ENCODE measurements at places on chromosomes 12 and 14. TPM values are rescaled to one million over a fixed set of nuclear protein-coding genes. Genes with fewer than 3 reads are reported as not detected.
A peak's percentile ranks its signal among the peaks of the same experiment; 100 is the strongest.

DNA sequence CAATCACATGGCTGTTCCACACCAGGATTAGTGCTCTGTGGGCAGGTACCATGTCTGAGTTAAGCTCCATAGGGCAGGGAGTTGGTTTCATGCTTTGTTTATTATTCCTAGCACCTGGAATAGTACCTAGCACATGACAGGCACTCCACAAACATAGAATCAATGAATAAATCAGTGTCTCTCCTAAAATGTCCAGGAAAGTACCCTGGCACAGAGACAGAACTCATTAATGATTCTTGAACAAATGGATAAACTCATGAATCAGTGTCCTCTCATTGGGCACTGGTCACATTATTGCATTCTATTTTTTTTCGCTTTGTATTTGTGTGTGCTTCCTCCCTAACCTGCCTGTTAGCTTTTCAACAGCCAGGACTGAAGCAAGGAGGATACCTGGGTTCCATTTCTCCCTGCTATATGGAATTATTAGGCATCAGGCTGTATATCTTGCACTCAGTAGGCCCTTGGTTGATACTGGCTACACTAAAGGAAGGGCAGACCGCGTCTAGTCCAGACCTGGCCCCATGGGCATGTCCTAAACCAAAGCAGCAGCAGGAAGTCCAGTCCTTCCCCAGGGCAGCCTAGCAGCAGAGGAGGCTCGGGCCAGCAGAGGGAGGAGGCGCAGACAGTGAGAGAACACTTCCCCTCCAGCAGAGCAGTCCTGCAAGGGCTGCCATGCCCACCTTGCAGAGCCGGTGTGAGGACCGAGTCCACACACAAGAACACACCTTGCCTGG, 18.4 kb downstream of the HDAC7 start:
- peak overlapping the region; percentile 8 for H3K27ac ChIP-seq
- H3K27me3 ChIP-seq = no peaks in the 10 kb centered on the region
- H3K4me3 ChIP-seq = no peak overlapping the region
- peaks cover 39% of the 10 kb centered on the region for H3K36me3 ChIP-seq

DNA sequence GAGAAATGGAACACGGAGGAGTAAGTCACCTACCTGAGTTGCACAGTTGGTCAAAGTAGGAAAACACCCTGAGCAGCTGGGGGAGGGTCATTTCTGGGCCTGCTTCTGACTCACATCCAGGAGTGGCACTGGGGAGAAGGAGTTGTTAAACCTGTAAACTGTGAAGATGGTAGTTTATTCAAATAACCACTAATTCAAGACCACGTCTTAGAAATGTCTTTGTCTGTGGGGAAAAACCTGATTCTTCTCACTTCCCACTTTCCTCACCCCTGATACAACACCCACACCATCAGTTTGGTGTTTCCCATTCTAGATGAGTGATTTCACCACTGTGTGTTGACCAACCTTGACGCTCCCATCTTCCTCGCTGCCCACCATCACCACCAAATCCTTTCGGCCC, 207.1 kb downstream of the ANO4 start:
- no peaks in the 10 kb centered on the region for H3K4me1 ChIP-seq
- H3K4me3 ChIP-seq = no peak overlapping the region
- H3K27ac ChIP-seq = no peak overlapping the region
- H3K27me3 ChIP-seq = no peaks in the 10 kb centered on the region

DNA sequence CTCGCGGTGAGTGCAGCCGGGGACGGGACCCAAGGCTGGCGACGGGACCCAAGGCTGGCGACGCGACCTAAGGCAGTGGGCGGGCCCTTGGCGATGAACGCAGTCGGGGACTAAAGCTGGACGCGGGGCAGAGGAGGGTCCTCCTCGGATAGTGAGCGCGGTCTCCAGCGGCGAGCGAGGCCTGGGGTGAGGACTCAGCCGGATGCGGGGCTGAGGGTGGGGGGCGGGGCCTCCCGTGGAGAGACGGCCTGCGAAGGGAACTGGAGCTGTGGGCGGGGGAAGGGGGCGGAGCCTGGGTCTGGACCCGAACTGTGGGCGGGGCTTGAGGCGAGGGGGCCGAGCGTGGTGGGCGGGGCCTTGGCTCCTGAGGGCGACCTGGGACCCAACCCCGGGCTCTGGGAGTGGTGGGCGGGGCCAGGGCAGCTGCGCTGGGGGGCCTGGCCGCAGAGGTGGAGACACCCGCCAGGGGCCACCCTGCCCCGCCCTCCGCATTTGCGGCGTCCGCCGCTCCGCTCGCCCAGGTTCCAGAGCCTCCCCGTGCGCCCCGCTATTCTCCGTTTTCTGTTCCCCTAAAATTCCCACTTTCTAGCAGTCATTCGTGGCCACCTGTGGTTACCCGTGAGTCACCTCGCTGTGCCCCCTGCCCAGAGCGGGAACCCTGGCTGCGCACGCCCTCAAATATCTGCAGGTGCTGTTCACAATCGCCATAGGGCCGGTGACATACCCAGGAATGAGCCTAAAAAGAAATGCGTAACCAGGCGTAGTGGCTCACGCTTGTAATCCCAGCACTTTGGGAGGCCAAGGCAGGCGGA, 508 bp upstream of the BRF1 start:
- peak overlapping the region; percentile 96 for H3K27ac ChIP-seq
- DNase-seq = peak; percentile 95
- no peaks in the 10 kb centered on the region for H3K36me3 ChIP-seq

DNA sequence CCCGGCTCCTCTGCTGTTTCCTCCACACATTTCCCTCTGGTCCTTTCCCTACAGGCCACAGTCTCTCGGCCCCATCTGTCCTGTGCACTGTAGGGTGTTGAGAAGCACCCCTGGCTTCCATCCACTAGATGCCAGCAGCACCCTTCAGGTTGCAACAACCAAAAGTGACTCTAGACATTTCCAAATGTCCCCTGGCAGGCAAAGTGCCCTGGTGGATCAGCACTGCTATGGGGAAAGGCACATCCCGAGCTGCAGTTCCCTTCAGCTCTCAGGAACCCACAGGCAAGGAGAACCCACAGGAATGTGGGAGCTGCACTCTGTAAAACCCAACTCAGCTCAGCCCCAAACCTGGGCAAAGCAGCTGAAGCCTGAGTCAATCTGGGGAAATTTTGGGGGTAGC, 77.0 kb downstream of the RBM19 start:
- no peaks in the 10 kb centered on the region for H3K4me1 ChIP-seq
- no peak for DNase-seq
- no peaks in the 10 kb centered on the region for H3K36me3 ChIP-seq
- no peaks in the 10 kb centered on the region for H3K27me3 ChIP-seq
- no peak overlapping the region for H3K27ac ChIP-seq
- no peak overlapping the region for H3K4me3 ChIP-seq

GRCh38 chr12:90209029-90209428, 500.4 kb upstream of the ATP2B1 start:
- no peak overlapping the region for H3K27ac ChIP-seq
- H3K27me3 ChIP-seq = no peaks in the 10 kb centered on the region
- H3K36me3 ChIP-seq = no peaks in the 10 kb centered on the region
- DNase-seq = no peak
- no peak overlapping the region for H3K4me3 ChIP-seq

BHLHE41 gene
- 15.0 TPM for total RNA-seq

GRCh38 chr12:113418213-113418879, 3.8 kb upstream of the SDSL start:
- H3K27ac ChIP-seq = no peak overlapping the region
- DNase-seq = peak; percentile 79

OAS2 gene
- total RNA-seq = 6.0 TPM

DNA sequence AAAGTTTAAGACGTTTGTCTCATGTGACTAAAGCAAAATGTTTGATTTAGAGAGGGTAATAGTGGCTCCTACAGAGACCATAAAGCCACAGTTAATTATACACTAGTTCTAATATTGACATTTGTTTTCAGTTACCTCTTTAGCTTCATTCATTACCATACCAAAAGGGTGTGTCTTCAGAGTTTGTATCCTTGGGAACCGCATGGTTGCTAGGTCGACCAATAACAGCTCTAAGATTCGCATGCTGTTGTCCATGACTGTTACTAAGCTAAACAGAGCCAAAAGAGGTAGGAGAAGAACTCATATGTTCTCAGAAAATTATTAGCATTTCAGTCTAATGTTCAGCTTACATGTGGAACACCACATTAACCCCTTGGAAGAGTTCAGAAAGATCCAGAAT, 36.2 kb upstream of the ETNK1 start:
- H3K27me3 ChIP-seq = no peaks in the 10 kb centered on the region
- H3K36me3 ChIP-seq = no peaks in the 10 kb centered on the region
- H3K4me3 ChIP-seq = no peak overlapping the region
- DNase-seq = no peak

CMA1 gene
- not detected for total RNA-seq

IL23A gene
- not detected for total RNA-seq

ACOT6 gene
- not detected for total RNA-seq

OLR1 gene
- total RNA-seq = 2.5 TPM

GRCh38 chr14:62117010-62117750, 355.0 kb downstream of the SNAPC1 start:
- no peak overlapping the region for H3K27ac ChIP-seq
- H3K27me3 ChIP-seq = peaks cover 8% of the 10 kb centered on the region
- H3K4me3 ChIP-seq = peak overlapping the region; percentile 14
- DNase-seq = peak; percentile 64
- peaks cover 12% of the 10 kb centered on the region for H3K4me1 ChIP-seq
- no peaks in the 10 kb centered on the region for H3K36me3 ChIP-seq

GRCh38 chr12:29644536-29645162, 139.1 kb downstream of the TMTC1 start:
- no peak overlapping the region for H3K27ac ChIP-seq
- peaks cover 9% of the 10 kb centered on the region for H3K36me3 ChIP-seq
- H3K27me3 ChIP-seq = no peaks in the 10 kb centered on the region
- DNase-seq = no peak
- no peak overlapping the region for H3K4me3 ChIP-seq
- H3K4me1 ChIP-seq = peaks cover 20% of the 10 kb centered on the region

- DNase-seq = no peak
- H3K27ac ChIP-seq = no peak overlapping the region
- H3K36me3 ChIP-seq = no peaks in the 10 kb centered on the region
- H3K27me3 ChIP-seq = no peaks in the 10 kb centered on the region
- H3K4me1 ChIP-seq = no peaks in the 10 kb centered on the region
- no peak overlapping the region for H3K4me3 ChIP-seq
These were observed 94.2 kb downstream of the GRIP1 start for GRCh38 chr12:66584673-66585072.

DNA sequence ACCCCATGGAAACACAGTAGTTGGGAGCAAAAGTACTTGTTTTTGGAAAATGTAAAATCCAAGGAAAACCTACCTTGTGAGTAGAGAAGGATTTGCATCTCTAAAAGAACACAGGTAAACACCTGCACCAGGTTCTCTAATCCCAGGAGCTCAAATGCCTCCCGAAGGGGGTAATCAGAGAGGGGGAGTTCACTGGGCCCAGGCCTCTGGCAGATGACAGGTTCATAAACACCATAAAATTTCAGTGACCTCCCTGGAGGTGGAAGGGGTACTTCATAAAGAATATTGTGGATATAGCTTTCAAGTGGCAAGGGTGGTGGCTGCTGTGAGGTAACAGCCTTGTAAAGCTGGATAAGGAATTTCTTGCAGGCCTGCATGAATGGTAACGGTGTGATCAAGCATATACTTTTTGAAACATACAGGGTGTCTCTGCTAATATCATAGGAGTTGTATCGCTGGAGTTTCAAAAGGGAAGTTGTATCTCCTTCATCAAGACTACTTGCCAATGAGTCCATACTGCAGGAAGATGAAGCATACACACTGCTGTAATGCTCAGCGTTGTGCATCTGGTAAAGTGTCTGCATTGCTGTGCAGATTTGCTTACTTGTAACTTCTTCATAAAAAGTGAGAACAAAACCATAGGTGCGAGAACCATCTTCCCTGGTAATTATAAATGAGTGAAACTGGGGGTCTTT, 111.3 kb downstream of the DENND5B start:
- H3K4me1 ChIP-seq = no peaks in the 10 kb centered on the region
- no peaks in the 10 kb centered on the region for H3K27me3 ChIP-seq
- H3K36me3 ChIP-seq = peaks cover 11% of the 10 kb centered on the region

TEAD4 gene
- 12.9 TPM for total RNA-seq

GRCh38 chr12:108650083-108650482, 16.4 kb upstream of the SELPLG start:
- no peak for DNase-seq
- peak overlapping the region; percentile 2 for H3K27ac ChIP-seq
- no peaks in the 10 kb centered on the region for H3K4me1 ChIP-seq
- peaks cover 62% of the 10 kb centered on the region for H3K36me3 ChIP-seq
- no peaks in the 10 kb centered on the region for H3K27me3 ChIP-seq

DNA sequence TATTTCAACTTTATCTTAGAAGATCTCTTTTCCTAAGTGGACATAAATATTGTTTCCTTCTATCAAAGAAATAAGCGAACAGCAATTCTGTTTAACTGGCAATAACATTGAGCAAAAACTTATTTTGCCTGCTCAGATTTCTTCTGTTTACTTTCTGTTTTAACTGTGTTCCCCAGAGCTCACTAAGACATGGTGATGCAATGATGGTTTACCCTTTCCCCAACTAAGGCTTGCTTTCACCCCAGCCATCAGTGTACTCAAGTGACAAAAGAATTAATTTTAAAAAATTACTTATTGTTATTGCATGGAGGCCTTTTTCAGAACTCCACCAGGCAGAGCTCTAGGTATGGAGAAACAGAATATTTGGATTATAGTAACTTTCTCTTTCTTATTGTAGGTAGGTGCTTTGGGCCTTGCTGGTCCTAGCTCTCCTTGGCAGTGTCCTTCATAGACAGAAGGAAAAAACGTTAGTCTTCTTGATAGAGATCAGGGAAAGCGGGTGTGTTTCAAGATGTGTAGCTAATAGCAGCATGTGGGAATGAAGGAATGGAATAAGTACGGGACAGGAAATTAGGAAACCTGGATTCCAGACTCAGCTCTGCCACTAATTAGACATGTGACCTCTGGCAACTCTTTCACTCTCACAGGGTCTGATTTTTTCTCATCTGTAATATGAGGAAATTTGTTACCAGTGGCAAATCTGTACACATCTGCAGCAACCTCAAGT, 14.6 kb upstream of the DDHD1 start:
- H3K36me3 ChIP-seq = no peaks in the 10 kb centered on the region
- no peaks in the 10 kb centered on the region for H3K27me3 ChIP-seq
- no peak overlapping the region for H3K27ac ChIP-seq
- DNase-seq = no peak
- no peaks in the 10 kb centered on the region for H3K4me1 ChIP-seq

DNA sequence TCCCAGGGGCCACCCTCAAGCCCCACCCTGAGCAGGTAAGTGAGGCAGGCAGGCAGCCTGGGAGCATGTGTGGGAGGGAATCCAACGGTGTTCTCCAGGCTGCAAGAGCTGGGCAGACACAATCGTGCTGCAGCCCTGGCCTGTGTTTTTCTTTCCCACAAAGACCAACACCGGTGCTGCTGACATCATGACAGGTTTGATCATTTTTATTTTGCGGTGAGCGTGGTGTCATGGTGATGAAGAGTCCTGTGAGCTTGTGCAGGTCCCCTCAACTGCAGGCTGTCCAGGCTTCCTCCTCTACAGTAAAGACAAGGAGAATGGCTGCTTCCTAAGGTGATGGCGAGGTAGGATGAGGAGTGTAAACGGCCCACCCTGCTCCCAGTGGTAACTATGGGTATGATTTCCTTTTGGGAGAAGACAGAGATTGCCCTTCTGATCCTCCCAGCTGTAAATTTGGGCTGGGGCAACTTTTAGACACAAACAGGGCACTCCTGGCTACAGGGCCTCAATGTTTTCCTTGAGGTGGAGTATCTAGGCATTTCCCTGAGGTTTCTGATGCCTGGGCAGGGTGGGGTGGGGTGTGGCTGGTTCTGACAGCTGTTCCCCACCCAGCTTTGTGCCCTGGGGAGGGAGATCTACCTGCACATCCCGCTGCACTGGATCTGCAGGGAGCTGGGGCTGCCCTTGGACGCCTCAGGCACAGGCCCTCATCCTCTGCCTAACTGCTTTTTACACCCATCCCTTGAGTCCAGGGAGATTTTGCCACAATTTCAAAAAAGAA, 109.1 kb downstream of the VCPKMT start:
- no peaks in the 10 kb centered on the region for H3K27me3 ChIP-seq
- H3K4me3 ChIP-seq = no peak overlapping the region
- no peaks in the 10 kb centered on the region for H3K4me1 ChIP-seq
- no peaks in the 10 kb centered on the region for H3K36me3 ChIP-seq
- no peak for DNase-seq
